ENCODE measurements at places on chromosomes 3 and 15.

- no peak for DNase-seq
- H3K4me1 ChIP-seq, result no peaks in the 10 kb centered on the region
Observed at GRCh38 chr15:84795186-84795585, 22.0 kb upstream of the ALPK3 start.

DNA sequence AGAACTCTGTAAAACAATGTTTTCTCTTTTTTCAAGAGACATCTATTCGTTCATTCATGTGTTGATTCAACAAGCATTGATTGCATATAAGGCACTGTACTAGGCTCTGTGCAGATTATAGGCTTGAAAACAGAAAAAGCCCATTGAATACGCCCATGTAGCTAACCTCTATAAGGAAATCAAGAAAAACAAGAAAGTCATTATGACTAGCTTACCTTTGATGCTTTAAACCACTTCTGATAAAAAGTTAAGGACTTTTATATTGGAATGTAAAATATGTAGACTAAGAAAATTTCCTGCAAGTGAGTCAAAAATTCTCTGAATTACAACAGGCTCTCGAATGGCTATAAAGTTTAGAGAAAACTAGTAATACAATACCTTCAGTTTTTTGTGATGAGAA is 92.5 kb downstream of the BDH1 start:
- H3K27me3 ChIP-seq, result no peaks in the 10 kb centered on the region
- no peaks in the 10 kb centered on the region for H3K4me1 ChIP-seq
- no peak overlapping the region for H3K27ac ChIP-seq
- DNase-seq, result no peak
- no peak overlapping the region for H3K4me3 ChIP-seq
- H3K36me3 ChIP-seq, result no peaks in the 10 kb centered on the region

- H3K27ac ChIP-seq, result no peak overlapping the region
- no peak for DNase-seq
- no peak overlapping the region for H3K4me3 ChIP-seq
- H3K36me3 ChIP-seq, result no peaks in the 10 kb centered on the region
- H3K4me1 ChIP-seq, result no peaks in the 10 kb centered on the region
Observed at GRCh38 chr3:2910997-2911396, 199.2 kb downstream of the IL5RA start.

GRCh38 chr15:33941279-33942063 is 26.8 kb upstream of the CHRM5 start:
- no peak overlapping the region for H3K27ac ChIP-seq
- no peaks in the 10 kb centered on the region for H3K27me3 ChIP-seq
- no peak overlapping the region for H3K4me3 ChIP-seq
- H3K36me3 ChIP-seq, result no peaks in the 10 kb centered on the region

DNA sequence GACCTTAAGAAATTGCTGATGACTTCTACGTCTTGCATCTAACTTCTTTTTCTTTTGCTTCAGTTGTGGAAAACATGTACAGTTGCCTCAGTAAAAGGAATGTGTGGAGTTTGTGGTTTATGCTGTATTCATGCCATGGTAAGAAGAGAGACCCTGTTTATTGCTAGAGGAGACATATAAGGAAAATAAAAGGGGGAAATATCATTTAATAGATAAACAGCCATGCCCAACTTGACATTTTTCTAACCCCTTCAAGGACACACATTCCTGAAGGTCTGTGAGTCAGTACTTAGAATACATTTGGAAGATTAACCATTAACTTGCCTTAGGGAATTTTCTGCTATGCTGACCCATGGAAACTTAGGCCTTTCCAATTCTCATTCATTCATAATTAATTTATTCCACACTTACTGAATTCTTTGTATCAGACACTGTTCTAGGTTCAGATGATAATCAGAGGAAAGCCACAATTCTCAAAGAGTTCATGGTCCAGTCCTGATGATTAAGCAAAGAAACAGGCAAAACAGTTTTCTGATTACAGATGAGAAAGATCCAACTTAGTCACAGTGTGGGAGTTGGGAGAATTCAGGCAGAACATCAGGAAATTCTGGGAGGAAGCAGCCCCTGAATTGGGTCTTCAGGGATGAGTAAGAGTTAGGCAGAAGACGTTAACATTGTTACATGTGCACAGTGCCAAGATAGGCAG is 329.8 kb upstream of the RASGRP1 start:
- no peak overlapping the region for H3K27ac ChIP-seq
- DNase-seq, result no peak
- H3K36me3 ChIP-seq, result peaks cover 6% of the 10 kb centered on the region

DNA sequence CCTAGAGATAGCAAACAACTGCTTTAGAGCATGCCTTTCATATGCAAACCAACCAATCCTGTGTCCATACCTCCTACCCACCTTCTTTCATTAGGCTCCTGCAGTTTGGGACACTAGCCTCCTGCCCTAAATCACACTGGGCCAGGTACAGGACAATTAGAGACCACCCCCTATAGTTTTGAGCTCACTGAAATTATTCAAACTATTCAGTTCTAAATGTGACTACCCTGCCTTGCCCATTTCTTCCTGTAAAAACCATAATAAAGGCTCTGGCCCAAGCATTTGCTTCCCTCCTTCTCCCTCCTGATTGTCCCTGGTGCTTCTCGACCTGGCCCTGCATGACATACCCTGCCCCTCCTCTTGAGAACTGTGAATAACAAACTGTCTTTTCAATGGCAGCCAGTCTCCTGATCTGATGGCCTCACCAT is 31.4 kb upstream of the LRIG1 start:
- peak overlapping the region; percentile 30 for H3K4me3 ChIP-seq
- H3K36me3 ChIP-seq, result no peaks in the 10 kb centered on the region
- H3K4me1 ChIP-seq, result peaks cover 10% of the 10 kb centered on the region
- no peak overlapping the region for H3K27ac ChIP-seq
- no peaks in the 10 kb centered on the region for H3K27me3 ChIP-seq

DNA sequence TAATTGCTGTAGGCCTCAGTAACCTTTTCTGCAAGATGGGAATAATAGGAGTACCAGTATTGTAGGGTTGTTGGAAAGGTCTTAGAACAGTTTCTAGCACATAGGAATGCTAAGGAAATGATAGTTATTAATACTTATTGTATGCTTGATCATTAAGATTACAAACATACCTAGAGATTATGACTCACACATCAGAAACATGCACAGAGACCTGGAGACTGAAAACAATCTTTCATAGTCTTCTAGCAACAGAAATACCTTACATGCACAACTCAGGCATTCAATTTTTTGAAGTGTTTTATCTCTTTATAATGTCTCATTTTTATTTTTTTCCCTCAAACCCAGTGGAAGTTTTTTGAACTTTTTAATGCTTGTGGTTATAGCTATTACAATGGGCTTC is 104.4 kb upstream of the ZBTB20 start:
- no peak overlapping the region for H3K27ac ChIP-seq
- DNase-seq, result no peak

DNA sequence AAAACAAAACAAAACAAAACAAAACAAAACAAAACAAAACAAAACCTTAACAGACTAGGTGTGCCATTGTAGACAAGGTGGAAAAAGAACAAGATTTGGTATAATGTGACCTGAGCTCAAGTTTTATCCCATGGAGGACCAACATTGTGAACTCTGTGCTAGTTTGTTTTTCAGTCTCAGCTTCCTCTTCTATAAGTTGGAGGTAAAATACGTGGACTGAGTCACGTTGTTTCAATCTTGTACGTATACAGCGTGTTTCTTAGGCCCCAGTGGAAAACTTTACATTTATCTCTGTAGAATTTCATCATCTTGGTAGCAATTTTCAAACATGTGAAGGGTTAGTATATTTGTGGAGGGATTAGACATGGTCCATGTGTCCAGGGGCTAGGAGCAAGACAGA is 261.6 kb downstream of the CD47 start:
- H3K36me3 ChIP-seq, result no peaks in the 10 kb centered on the region
- H3K27ac ChIP-seq, result no peak overlapping the region
- H3K27me3 ChIP-seq, result no peaks in the 10 kb centered on the region
- no peak overlapping the region for H3K4me3 ChIP-seq

GRCh38 chr3:36904641-36905040 is 40.2 kb downstream of the TRANK1 start:
- peak; percentile 44 for DNase-seq
- no peaks in the 10 kb centered on the region for H3K36me3 ChIP-seq
- H3K4me3 ChIP-seq, result no peak overlapping the region

GRCh38 chr3:72490688-72491435 is 357.4 kb downstream of the SHQ1 start:
- H3K36me3 ChIP-seq, result peaks cover 1% of the 10 kb centered on the region
- DNase-seq, result peak; percentile 53
- no peak overlapping the region for H3K4me3 ChIP-seq
- no peak overlapping the region for H3K27ac ChIP-seq
- H3K27me3 ChIP-seq, result no peaks in the 10 kb centered on the region
- peaks cover 10% of the 10 kb centered on the region for H3K4me1 ChIP-seq

DNA sequence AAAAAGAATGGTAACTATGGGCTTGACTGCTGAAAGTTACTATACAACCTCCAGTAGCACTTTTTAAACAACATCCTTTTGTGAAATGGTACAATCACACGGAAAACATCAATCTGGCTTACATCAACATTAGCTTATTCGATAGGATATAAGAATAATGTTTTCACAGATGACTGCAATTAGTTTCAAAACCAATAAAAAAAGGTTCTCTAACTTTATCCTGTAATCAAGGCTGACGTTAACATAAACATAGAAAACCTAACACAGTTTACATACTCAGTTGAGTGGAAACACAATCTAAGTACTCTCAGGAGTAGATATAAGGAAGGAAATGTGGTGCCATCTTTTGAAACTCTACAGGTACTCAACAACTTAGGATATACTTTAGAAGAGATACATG is 102.2 kb downstream of the DLG1 start:
- no peaks in the 10 kb centered on the region for H3K4me1 ChIP-seq
- H3K36me3 ChIP-seq, result peaks cover 7% of the 10 kb centered on the region
- H3K27ac ChIP-seq, result no peak overlapping the region
- DNase-seq, result no peak
- no peak overlapping the region for H3K4me3 ChIP-seq

GRCh38 chr3:45035441-45036301 is 9.6 kb downstream of the CLEC3B start:
- no peak overlapping the region for H3K27ac ChIP-seq
- H3K4me3 ChIP-seq, result peak overlapping the region; percentile 75
- no peaks in the 10 kb centered on the region for H3K4me1 ChIP-seq
- no peaks in the 10 kb centered on the region for H3K36me3 ChIP-seq
- peaks cover 20% of the 10 kb centered on the region for H3K27me3 ChIP-seq

- DNase-seq, result no peak
- H3K27ac ChIP-seq, result no peak overlapping the region
- no peak overlapping the region for H3K4me3 ChIP-seq
- no peaks in the 10 kb centered on the region for H3K27me3 ChIP-seq
- no peaks in the 10 kb centered on the region for H3K36me3 ChIP-seq
Observed at GRCh38 chr3:72702997-72703396, 145.2 kb downstream of the SHQ1 start.

All from H9 (cell line).